A375 (cell line): ENCODE measurements at places on chromosomes 2 and 18. TPM values are rescaled to one million over a fixed set of nuclear protein-coding genes. Genes with fewer than 3 reads are reported as not detected.

The SERPINB13 gene
- not detected in 2 replicates for total RNA-seq

The GNLY gene
- total RNA-seq: not detected in 2 replicates

The SLC4A3 gene
- 6.8 and 9.2 TPM in 2 replicates for total RNA-seq

The UCN gene
- 6.6 and 9.2 TPM in 2 replicates for total RNA-seq

The DSC1 gene
- total RNA-seq: not detected in 2 replicates

The DTNB gene
- total RNA-seq: 13.5 and 15.1 TPM in 2 replicates

The DGUOK gene
- 62.6 and 63.8 TPM in 2 replicates for total RNA-seq

The ZEB2 gene
- total RNA-seq: 29.1 and 30.3 TPM in 2 replicates

The CASP10 gene
- total RNA-seq: 1.7 TPM in 2 replicates

The RAD51AP2 gene
- 0.08 and 0.11 TPM in 2 replicates for total RNA-seq

The TDRD15 gene
- total RNA-seq: not detected in 2 replicates

The KIAA2012 gene
- 0.08 TPM in 1 of 2 replicates, not detected in the other for total RNA-seq

The ORMDL1 gene
- total RNA-seq: 35.8 and 36.4 TPM in 2 replicates

The PSMD14 gene
- 87.3 and 96.5 TPM in 2 replicates for total RNA-seq

The FBXO41 gene
- 4.3 and 6.4 TPM in 2 replicates for total RNA-seq

The SULT1C2 gene
- total RNA-seq: 2.5 and 3.5 TPM in 2 replicates

The PLGLB2 gene
- 0.30 and 0.74 TPM in 2 replicates for total RNA-seq

The CRYGD gene
- total RNA-seq: not detected in 2 replicates

The UGT1A3 gene
- total RNA-seq: not detected in 2 replicates

The POU3F3 gene
- total RNA-seq: 0.34 TPM in 1 of 2 replicates, not detected in the other

The CHST10 gene
- total RNA-seq: 11.7 and 16.1 TPM in 2 replicates

The SERPINB3 gene
- not detected in 2 replicates for total RNA-seq

The GRB14 gene
- 0.45 and 0.53 TPM in 2 replicates for total RNA-seq

The OTOF gene
- total RNA-seq: not detected in 2 replicates

The SLC19A3 gene
- total RNA-seq: 0.68 and 1.1 TPM in 2 replicates

The LRATD1 gene
- 0.08 and 0.13 TPM in 2 replicates for total RNA-seq

The SERPINB10 gene
- total RNA-seq: not detected in 2 replicates

The UGT1A5 gene
- total RNA-seq: not detected in 2 replicates

The MRPL53 gene
- total RNA-seq: 95.8 and 110 TPM in 2 replicates

The CENPO gene
- total RNA-seq: 33.2 and 35.5 TPM in 2 replicates

The DYSF gene
- total RNA-seq: 1.0 and 1.7 TPM in 2 replicates

The LBX2 gene
- total RNA-seq: 16.3 and 18.1 TPM in 2 replicates
